ENCODE measurements at places on chromosomes 2 and 18.

- DNase-seq: no peak
These were observed 253.2 kb upstream of the COL3A1 start for GRCh38 chr2:188720811-188721605.

- DNase-seq: no peak
These were observed 41.4 kb downstream of the FOSL2 start for GRCh38 chr2:28433935-28434599.

- DNase-seq: no peak
These were observed 7.5 kb downstream of the SH3RF3 start for GRCh38 chr2:109136542-109136941.

GRCh38 chr2:129744649-129745048 is 234.8 kb upstream of the RAB6C start:
- no peak for DNase-seq

DNA sequence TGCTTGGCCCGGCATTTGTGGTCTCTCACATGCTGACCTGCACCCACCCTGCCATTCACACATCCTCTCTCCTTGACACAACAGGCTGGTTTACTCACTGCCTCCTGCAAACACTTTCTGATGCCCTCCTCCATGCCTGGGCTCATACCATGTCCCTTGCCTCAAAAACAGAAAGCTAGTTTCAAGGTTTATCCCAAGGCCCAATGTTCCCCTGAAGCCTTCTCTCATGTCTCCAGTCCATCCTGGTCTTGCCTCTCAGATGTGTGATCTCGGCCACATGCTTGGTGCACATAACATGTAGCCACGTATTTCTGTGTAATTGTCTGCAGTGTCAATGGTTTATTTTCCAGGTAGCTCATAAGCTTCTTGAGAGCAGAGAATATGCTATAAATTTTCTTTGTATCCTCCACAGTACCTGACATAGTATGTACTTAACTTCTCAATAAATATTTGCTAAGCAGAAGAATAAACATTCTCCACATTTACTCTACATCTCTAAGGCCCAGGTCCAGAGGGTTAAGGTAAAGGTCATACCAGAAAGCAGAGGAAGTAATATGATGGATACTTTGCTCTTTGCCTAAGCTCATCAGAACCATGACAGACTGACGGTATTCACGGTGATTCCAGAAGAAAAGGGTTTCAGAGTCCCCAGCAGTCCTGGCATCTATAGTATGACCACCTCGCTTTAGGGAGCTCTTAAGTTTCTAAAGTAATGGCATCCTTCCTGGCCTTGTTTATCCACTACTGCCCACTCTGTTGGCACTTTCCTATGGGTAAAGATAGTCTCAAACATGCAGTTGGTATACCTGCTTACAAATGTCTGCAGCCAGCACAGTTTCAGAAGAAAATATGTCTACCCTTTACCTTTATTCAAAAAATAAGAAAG is 163.4 kb upstream of the ZFP36L2 start:
- DNase-seq: no peak

DNA sequence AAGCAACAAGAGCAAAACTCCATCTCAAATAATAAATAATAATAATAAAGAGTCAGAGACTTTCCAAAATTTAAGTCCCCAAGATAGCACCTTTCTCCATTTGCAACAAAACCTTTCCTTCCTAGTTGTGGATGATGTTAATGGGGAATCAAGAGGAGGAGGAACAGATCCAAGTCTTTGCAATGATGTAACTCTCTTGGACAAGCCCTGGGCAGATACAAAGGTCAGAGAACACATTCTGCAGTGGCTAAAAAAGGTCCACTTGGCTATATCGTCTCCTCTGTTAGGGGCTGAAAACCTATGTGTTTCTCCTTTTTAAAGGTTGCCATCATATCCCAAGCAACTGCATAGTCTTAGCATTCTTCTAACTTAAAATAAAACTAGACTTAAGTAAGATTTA is 151.1 kb downstream of the TMEM163 start:
- no peak for DNase-seq

Data from stimulated activated CD8-positive, alpha-beta memory T cell treated with anti-CD3 and anti-CD28 coated beads, Interleukin-4, amount 100 ng/mL, for 1 hour (primary cell).